ENCODE measurements at places on chromosomes 6 and 20.
A peak's percentile ranks its signal among the peaks of the same experiment; 100 is the strongest.

GRCh38 chr20:38547288-38548085 is 33.5 kb upstream of the ADIG start:
- no peak for DNase-seq

DNA sequence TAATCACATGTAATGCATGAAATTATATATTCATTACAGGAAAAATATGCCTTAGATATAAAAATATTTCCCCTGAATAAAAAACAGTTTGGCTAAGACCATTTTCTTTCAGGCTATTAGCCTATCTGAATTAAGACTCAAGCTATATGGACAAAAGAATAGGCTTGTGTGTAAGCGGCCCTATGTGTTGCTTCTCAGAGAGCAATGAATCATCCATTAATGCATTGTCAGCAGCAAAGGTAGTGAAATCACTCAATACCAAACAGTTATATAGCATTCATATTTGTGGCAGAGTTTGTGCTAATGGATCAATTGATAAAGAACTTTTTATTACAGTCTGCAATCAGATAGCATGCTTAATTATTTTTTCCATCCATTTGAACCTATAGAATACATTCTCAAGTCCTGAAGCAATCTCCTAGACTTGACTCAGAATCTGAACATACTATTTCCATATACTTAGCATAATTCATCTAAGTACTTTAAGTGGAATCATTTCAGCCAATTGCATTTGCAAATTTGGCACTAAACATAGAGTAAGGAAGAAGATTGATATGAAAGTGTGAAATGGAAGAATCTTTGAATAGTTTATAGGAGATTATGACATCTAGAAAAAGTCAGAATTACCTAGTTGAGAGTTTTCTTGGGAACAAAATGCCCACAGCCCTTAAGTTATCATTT is 112.2 kb downstream of the ADGRB3 start:
- no peak for DNase-seq

DNA sequence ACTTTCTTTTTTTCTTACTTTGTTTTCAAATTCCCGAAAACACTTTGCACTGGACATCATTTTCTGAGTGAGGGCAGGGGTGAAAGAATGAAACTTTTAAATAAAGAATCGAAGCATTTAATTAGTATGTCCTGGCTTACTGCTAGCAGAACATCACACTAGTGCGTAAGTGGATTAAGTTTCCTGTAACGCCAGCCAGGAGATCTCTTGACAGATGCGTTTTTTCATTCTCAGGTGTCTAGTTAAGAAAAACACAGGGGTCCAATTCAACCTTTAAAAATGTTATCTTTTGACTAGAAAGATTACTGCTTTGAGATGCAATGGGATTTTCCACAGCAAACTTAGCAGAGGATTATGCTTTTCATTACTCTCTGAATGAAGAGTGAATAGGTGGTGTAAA is 858.8 kb upstream of the EPHA7 start:
- no peak for DNase-seq

DNA sequence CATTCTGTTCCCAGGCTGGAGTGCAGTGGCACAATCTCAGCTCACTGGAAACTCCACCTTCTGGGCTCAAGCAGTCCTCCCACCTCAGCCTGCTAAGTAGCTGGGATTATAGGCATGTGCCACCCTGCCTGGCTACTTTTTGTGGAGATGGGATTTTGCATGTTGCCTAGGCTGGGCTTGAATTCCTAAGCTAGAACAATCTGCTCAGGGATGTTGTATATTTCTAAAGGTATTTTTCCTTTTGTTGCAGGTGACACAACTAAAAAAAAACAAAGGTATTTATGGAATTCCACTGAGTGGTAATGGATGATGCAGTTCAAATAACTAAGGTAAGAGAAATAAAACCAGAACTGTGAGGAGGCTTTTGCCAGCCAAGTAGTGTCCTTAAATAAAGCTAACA is 49.7 kb downstream of the PTPRA start:
- DNase-seq, result no peak

- DNase-seq, result peak; percentile 66
Measured at GRCh38 chr20:39876976-39877635, 811.9 kb downstream of the MAFB start.

DNA sequence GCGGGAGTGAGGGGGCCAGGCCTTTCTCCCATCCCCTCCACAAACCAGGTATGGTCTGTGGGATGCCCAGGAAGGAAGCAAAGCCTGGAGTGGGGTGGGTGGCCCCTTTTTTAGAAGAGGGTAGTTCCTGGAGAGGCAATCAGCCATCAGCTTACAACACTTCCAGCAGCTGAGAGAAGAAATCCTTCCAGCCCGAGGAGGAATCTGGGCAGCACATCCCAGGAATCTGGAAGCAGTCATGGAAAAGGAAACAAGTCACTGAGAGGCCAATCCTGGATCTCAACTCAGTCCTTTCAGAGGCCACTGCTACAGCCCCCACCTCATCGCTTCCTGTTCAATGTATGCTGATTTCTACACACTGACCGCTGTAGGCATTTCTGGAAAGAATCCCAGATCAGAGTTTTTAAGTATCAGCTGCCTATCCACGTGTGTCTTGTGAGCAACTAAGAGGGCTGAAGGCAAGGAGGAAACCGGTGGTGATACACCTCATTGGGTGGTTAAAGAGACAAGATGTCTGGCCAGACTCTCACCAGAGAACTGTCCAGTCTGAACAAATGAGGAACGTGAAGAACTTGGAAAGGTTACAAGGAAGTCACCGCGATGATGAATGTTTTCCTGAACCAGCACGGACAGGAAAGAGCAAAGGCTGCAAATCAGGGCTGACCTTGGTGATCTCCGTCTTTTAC is 92.9 kb upstream of the SHLD1 start:
- DNase-seq, result peak; percentile 70

- DNase-seq, result no peak
Measured at GRCh38 chr6:44730771-44731391, 343.4 kb downstream of the CDC5L start.

DNA sequence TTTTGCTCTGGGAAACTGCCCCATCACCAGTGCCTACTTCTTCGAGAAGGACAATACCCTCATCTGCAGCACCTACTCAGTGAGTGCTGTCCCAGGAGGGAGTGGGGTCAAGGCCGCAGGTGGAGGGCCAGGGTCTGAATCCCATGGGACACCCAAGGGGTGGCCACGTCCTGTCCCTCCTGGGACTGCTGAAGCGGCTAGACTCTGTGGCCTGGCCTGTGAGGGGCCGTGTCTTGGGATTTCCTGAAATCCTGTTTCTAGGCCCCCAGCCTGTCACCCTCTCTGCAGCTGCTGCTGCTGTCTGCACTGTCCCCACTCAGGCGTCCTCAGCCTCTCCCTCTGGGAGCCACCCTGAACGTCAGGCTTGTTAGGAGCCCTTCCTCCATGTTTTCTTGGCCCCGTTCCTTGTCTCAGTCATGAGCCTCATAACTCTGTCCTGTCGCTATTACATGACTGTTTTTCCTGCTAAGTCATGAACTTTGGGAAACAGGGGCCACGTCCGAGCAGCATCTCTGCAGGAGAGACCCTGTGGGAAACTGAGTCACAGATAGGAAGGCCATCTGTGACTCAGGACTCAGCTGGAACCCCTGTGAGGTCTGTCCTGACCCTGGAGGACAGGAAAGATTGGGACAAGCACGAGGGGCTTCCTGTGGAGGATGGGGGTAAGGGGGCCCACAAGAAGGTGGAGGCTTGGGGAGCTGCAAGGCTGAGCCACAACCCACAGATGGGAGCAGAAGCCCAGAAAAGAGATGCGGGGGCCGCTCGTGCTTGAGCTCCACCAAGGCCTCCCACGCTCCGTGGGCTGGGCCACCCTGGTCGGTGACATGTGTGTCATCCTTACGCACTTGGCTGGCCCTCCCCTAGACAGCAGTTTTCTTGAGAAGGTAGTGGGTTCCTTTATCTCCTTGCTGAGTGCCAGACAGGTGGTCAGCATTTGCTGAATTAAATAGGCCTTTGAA is 49.9 kb downstream of the EFCAB8 start:
- DNase-seq, result no peak

GRCh38 chr6:125067552-125067951 is 86.0 kb upstream of the TPD52L1 start:
- no peak for DNase-seq
